Liver (tissue), 10 donors: ENCODE measurements at places on chromosomes 5 and 9. TPM values are rescaled to one million over a fixed set of nuclear protein-coding genes. Genes with fewer than 3 reads are reported as not detected.

- no peak for DNase-seq
These were observed 115.1 kb downstream of the ADAMTS6 start for GRCh38 chr5:65366655-65367054.

- DNase-seq = no peak
These were observed 950 bp upstream of the FNBP1 start for GRCh38 chr9:130043654-130044623.

IFNK gene
- total RNA-seq = not detected

DNA sequence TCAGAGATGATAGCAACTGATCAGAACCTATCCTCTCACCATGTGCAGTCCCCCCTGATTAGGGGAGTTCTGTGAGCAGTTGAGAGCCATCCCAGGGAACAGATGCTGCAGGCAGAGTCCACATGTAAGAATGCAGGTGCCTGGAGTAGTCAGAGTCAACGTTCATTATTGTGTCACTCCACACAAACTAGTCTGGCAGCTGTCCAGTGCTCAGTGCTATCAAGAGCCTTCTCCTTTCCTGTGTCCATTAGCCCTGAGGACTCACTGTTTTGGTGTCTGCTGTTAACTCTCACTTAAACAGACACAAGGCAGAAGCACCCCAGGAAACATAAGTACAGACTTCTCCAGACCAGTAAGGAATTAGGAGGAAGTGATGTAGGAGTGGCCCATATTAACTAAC lies 2.5 kb downstream of the SH3TC2 start:
- peak; percentile 53 for DNase-seq

DNA sequence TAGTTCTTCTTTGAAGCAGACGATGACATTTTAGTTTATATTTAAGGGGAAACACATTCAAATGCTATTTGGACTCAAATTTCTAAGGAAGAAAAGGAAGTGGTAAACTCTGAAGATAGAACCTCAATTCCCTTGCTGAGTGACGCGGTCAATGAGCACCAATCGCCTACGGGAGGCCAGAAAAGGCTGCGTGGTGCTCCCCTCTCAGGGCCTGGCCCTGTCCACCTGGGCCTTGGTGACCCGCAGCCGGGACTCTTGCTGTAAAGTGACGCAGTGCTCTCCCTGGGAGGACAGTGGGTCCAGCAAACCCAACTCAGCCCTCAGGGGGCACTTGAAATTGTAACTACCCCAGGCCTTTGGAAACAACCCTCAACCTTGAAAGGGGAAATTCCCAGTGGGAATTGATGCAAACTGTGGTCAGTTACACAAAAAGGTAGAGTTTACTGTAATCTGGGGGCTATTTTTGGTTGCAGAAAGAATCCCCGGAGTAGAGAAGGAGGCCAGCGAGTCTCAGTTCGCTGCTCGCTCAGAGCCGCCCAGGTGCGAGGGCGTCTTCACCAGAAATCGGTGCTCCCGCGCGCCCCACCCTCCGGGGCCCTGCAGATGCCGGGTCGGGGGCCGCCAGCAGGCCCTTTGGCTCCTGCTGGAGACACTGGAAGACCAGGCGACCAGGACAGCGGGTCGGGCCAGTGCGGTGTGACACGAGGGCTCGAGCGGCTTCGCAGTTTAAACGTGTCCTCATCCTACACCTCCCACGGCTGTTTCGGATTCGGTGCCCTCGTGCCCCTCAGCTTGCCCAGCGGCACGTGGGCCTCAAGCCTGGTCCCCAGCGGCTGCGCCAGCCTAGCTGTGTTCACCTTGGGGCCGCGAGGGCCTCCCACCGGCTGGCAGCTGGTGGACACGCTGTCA lies 1.4 kb upstream of the ANKRD33B start:
- no peak for DNase-seq

DNA sequence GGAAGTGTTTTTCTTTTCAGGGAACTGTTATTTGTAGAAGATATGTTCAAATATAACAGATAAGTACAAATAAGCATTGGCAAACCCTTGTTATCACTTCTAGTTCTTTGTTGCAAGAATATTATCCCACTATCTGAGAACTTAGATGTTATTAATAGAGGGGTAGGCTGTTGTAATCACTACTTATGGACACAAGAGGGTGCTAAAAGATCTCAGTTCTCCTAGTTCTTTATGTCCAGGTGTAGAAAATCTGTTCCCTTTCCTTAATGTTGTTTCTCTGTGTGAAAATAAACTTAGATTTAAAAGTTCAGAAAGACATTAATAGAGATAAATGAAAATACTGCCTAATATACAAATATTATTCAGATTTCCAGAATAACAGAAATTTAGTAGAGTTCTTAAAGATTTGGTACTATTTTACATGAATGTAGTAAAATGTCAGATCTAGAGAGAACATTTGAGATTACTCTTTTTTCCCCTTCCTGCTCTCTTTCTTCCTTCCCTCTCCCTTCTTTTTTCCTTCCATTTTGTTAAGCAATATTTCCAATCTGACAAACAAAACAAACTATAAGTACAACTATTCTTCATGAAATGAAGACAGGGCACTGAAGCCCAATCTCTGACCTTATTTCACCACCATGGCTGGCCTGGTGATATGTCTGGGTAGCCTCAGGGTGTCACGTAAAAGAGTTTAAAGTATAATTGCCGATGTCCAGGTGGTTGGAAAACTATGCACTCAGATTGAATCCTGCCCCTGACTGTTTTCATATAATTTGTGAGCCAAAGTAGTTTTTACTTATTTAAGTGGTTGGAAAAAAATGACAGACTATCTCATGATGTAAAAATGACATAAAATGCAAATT lies 43.6 kb upstream of the C5orf46 start:
- no peak for DNase-seq

DNA sequence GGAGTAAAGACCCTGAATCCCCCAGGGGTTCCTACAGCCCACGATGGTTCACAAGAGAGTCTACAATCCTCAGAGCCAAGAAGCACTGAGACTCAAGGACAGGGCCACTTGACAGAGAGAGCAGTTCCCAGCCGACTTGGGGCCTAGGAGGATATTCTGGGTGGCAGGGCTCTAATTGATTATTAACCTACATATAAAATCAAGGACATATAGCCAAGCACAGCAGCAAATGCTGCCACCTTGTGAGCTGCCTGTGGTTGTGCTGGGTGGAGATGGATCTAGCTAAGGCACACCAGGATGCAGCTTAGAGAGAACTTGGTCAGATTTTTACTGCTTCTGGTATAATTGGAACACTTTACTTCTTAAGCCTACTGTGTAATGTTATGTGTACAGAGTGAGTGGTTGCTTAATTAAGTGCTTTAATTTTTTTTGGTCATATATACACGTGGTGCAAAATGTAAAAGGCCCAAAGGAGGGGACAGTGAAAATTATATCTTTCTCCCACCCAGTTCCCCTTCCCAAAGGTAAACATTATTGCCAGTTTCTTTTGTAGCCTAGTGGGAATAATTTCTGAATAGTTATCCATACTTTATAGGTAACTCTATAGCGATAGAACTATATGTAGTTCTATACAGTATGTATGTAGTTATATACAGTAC lies 78.8 kb downstream of the F2RL2 start:
- DNase-seq = no peak

GRCh38 chr9:97660847-97661246 lies 27.2 kb downstream of the NCBP1 start:
- no peak for DNase-seq

DNA sequence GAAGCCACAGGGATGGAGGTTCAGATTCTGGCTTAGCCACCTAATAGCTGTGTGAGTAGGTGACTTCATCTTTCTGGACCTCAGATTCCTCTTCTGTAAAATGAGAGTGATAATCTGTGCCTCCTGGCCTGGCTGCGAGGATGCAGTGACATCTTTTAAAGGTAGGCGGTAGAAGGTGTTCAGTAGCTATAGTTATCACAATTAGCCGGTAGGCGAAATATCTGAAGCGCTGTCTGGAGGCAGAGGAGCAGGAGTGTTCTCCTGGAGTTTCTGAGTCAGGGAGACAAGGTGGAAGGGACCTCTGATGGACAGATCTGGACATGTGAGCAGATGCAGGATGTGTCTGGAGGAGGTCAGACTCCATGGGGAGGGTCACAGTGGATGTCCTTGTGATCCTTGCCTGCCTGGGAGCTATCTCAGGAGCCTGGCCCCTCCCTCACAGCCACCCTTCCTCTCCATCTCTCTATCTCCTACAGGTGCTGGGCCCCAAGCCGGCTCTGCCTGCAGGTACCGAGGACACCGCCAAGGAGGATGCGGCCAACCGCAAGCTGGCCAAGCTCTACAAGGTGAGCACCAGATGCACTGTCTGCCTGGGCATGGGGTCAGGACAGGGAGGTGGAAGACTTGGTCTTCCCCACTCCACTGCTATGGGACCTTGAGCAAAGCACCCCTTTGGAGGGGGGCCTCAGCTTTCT lies 45.6 kb downstream of the GSN start:
- DNase-seq = no peak

GRCh38 chr9:3281399-3281798 lies 244.4 kb downstream of the RFX3 start:
- DNase-seq = no peak

DNA sequence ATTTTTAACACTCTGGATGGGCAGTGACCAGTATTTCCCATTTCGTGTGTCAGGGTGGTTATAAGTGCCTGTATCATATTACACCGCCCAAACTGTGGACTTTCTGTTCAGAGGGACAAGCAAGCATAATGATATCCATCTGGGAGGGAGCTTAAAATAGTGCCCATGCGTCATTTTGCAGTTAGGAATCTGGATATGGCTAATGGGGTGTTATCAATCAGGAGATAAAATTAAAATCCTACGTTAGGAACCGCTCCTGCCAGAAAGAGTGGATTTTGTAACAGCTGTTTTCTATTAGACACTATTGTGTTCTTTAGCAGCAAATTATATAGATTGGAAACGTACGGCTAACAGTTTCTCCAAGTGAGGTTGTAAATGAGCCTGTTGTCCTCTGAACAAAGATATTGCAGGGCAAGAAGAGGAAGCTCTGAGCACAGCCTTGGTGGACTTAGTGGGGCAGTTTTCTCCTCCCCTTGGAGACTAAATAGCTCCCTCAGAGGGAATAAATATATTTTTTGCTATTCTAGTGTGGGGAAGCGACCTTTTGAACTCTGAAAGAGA lies 160.4 kb downstream of the SPATA31D1 start:
- no peak for DNase-seq

DNA sequence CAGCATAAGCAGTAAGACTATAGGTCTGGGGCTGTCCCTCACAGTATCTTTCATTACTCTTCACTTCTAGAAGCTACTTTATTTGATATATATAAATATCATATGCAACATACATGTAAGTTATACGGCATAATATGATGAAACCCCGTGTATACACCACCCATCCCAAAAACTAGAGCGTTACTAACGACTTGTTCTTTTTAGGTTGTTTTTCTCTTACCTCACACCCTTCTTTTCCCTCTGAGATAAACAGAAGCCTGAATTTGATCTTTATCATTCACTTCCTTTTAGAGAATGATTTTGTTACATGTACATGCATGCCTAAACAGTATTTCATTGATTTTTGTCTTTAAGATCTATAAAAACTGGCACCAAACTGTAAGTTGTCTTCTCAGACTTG lies 3.7 kb downstream of the TRMO start:
- no peak for DNase-seq

DNA sequence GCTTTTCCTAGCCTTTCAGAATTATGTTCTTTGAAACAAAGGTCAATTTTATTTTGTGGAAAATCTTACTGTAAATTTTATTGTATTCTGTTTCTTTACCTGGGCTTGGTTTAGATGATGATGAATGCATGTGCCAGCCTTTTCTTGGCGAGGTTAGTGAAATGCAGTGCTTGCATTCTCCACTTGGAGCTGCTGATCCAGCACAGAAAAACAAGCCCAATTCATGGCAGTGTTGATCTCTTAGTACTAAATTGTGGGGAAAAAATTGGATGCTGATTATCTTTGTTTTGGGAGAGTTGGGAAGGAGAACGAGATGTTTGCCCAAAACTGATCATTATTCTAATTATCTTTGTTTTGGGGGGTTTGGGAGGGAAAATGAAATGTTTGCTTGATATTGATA lies 3.7 kb downstream of the HABP4 start:
- DNase-seq = no peak

DNA sequence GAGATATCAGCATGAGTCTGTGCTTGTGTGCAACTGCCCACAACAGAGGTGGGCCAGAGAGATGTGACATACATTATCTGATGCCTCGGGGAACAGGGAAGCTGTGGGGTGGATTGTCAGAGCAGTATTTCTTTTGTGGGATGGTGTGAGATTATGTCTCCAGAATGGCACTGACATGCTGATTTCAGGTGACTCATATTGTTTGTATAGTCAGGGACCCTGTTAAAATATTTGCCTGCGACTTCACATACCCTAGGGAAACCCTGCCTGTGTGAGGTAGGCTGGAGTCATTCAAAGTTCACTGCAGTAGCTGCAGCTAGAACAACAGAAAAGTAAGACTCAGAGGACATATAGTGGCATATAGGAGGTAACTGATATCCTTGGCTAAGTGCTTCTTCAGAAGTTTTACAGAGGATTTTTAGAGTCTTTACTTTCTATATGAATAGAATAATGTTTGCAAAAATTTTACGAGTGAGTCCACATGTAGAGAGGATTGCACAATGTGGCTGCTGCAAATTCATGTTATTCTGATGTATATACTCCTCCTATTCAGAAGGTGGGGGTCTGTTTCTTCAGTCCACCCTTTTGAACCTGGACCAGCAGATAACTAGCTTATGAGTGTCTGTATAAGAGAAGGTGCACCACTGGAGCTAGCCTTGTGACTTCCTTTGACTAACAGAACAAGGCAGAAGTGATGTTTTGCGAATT lies 89.3 kb downstream of the MACIR start:
- no peak for DNase-seq

ESM1 gene
- total RNA-seq = not detected

DNA sequence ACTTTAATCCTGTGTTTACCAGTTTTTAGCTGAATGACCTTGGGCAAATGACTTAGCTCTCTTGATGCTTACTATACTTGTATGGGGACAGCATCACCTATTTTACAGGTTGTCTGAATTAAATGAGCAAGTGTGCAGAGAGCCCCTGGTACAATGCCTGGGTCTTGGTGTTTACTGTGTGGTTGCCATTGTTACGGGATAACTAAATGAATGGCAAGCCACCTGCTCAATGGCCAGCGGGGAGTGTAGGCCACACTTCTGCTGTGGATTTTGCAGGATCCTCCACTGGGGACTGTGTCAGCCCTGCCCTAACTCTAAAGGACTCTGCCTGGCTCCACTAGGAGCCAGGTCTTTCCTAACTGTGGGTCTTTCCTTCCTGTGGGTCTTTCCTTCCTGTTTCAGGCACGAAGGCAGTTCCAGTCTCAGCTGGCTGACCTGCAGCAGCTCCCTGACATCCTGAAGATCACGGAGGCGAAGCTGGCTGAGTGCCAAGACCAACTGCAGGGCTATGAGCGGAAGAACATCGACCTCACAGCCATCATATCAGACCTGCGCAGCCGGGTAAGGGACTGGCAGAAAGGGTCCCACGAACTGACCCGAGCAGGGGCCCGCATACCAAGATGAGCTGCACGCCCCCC lies 10.3 kb upstream of the GLE1 start:
- DNase-seq = peak; percentile 83

- DNase-seq = no peak
These were observed 136.0 kb upstream of the NREP start for GRCh38 chr5:111892949-111893348.
